ENCODE measurements at places on chromosomes 13 and 19. TPM values are rescaled to one million over a fixed set of nuclear protein-coding genes. Genes with fewer than 3 reads are reported as not detected.

Gene PODNL1
- 12.6 TPM for total RNA-seq

Gene FUT1
- total RNA-seq = 2.0 TPM

Gene CATSPERD
- total RNA-seq = 6.1 TPM

Gene GRK1
- total RNA-seq = 2.1 TPM

Gene C19orf38
- total RNA-seq = 17.4 TPM

Gene CBLC
- 6.9 TPM for total RNA-seq

Gene SHC2
- total RNA-seq = 67.3 TPM

Gene SYCN
- total RNA-seq = 98.0 TPM

Gene CGB1
- total RNA-seq = 2.3 TPM

Gene FAM124A
- 2.7 TPM for total RNA-seq

Gene PEG3
- total RNA-seq = 155 TPM

Gene SIGLEC14
- 3.7 TPM for total RNA-seq

Gene ZNF8
- 10.4 TPM for total RNA-seq
